Activated T-cell treated with anti-CD3 and anti-CD28 coated beads, Interleukin-2, amount 50 U/mL, for 1 hour (primary cell): ENCODE measurements at places on chromosomes 11 and 22.
A peak's percentile ranks its signal among the peaks of the same experiment; 100 is the strongest.

DNA sequence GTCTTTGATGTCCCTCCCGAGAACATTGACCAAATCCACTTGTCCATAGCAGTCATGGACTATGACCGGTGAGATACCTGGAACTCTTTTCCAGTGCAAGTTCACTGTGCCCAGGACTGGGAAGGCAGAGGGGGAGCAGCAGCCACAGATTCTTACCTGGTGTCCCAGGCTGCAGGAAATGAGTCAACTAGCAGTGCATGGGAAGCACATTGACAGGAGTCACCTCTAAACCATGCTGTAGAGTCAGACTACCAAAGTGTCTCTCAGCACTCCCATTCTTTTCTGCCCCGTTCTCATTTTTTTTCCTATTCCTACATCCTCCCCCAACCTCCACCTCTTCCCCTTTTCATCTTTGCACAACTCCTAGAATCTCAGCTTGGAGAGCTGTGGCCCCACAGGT is 67.2 kb upstream of the OLFML1 start:
- DNase-seq = no peak

DNA sequence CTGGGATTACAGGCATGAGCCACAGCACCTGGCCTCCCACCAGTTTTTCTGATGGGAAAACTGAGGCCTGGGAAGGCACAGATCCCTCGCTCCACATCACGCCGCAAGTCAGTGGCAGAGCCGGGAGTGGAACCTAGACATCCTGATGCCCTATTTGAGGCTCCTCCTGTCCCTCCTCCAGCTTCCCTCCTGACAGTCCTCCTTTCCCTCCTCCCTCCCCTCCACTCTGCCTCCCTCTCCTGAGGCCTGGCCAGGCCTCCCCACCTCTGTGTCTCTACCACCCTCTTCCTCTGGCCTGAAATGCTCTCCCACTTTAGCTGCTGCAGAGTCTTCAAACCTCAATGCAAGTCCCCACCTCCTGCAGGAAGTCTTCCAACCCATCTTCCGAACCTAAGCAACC is 13.3 kb upstream of the TP53I11 start:
- no peak for DNase-seq

DNA sequence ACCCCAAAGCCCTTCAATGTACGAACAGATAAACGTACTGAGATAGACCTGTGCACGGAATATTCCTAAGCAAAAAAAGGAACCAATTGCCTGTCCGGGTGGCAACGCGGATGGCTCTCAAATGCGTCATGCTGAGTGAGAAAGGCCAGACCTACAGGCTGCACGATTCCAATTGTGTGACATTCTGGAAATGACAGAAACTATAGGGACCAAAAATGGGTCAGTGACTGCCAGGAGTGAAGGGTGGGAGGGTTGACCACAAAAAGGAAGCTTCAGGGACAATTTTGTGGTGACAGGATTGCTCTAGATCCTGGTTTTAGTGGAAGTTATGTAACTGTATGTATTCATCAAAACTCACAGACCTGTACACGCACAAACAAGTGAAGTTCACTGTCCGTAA is 24.0 kb upstream of the SYT8 start:
- no peak for DNase-seq

DNA sequence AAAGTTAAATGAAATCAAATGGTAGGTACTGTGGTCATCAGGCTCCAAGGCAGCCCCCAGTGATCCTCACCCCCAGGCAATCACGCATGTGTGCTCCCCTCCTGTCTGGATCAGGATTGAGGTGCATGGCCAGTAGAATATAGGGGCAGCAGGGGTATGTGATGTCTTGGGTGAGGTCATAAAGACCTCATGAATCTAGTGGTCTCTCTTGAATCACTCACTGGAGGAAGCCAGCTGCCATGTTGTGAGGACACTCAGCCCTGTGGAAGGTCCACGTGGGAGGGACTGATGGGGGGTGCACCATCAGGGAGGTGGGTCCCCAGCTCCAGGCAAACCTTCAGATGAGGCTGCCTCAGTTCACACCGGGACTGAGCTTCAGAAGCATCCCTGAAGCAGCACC is 6.8 kb upstream of the IL17REL start:
- DNase-seq = peak; percentile 22

DNA sequence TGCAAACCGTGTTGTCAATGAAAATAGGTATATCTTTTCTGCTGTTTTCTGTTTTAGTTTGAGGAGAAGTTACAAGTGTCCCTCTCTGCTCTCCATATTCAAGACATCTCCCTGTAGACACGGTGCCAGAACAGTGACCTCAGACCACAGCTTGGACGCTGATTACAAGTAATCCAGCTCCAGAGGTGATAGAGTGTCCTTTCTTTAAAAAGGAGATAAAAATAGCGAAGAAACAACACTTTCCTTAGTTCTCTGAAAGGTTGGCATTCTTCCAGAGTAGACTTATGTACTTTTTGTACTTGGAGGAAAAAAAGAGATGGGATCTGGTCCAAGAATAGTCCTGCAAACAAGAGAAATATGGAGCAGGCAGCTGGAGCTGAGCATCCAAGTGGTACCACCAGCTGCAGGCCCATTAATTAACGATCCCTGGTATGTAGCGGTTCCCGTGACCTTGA is 43.0 kb upstream of the WT1 start:
- DNase-seq = no peak

GRCh38 chr11:58075781-58076180 is 45.0 kb downstream of the OR6Q1 start:
- no peak for DNase-seq

DNA sequence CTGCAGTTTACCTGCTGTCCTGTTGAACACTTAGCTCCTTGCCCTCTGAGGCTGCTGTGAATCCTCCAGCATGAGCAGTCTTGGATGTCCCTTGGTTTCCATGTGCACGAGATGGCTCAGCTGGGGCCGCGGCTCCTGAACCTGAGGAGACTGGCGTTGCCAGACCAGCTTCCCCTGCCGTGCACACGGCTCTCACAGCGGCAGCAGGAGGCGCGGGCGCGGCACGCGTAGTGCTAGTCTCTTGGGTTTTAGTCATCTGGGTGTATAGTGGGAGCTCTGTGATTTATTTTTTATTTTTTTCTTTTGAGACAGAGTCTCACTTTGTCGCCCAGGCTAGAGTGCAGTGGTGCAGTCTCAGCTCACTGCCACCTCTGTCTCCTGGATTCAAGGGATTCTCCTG is 54.8 kb downstream of the MUC6 start:
- DNase-seq = no peak

- no peak for DNase-seq
Observed at GRCh38 chr11:13207665-13208594, 69.7 kb upstream of the BMAL1 start.

DNA sequence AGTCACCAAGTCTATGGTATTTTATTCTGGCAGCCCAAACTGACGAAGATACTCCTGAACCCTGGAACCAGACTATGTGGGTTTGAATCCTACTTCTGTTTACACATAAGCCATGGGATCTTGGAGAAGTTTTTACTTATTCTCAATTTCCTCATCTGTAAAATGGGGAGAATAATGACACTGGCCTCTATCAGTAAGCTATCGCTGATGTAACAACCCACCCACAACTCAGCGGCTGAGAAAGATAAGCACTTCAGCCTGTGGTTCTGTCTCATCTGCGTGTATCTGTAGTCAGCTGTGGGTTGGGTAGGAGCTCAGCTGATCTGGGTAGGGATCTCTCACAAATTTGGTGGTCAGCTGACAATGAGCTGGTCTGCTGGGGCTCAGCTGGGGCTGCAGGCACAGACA is 68.0 kb upstream of the ALX4 start:
- no peak for DNase-seq

DNA sequence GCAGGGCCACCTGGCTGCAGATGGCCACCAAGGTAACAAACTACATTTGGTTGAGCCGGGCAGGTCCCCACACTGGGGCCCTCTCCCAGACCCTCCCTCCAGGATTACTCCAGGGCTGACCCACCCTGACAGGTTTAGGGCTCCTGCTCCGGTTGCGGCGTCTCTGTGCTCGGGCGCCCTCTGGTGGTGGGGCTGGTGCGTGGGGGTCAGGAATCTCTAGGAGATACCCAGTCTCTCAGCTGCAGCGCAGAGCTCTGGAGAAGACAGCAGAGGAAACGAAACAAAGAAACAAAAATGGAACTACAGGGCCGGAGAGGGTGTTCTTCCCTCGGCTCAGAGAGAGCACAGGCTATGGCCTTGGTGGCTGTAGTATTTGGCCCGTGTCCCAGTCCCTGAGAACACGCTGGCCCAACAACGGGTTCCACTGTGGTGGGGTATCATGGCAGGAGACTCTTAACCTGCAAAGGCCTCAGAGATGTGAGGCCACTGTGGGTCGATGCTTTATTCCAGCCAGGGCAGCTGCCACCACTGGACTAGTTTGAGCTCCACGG is 2.4 kb downstream of the C11orf96 start:
- peak; percentile 57 for DNase-seq

DNA sequence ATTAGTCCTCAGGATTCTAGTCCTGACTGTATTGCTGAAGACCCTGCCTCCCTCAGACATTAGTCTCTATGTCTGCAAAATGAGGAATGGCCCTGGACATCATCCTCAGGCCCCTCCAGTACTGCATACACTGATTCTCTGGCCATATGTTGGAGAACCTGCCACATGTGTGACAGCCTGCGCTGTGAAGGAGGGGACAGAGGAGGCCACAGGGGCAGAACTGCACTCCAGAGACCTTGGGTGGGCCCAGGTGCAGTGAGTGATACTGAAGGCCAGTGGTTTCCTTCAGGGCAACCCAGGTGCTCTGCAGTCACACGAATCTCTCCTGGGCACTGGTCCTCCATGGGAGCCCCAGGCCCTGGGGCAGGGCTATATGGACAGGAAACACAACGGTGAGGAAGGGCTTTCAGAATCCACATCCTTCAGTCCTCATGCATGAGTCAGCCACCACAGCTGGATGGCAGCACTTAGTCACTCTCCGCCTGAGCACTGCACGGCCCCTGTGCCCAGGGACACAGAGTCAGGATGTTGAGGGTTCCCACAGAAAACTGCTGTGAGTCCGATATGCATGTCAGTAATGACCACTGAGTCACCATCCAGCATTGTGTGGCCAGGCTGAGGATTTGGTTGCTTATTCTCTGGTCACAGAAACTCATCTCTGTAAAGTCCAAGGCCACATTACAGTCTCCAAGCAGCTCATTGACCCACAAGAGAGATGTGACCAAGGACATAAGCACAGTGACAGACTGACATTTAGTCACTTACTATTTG is 39.7 kb downstream of the ME3 start:
- DNase-seq = no peak

DNA sequence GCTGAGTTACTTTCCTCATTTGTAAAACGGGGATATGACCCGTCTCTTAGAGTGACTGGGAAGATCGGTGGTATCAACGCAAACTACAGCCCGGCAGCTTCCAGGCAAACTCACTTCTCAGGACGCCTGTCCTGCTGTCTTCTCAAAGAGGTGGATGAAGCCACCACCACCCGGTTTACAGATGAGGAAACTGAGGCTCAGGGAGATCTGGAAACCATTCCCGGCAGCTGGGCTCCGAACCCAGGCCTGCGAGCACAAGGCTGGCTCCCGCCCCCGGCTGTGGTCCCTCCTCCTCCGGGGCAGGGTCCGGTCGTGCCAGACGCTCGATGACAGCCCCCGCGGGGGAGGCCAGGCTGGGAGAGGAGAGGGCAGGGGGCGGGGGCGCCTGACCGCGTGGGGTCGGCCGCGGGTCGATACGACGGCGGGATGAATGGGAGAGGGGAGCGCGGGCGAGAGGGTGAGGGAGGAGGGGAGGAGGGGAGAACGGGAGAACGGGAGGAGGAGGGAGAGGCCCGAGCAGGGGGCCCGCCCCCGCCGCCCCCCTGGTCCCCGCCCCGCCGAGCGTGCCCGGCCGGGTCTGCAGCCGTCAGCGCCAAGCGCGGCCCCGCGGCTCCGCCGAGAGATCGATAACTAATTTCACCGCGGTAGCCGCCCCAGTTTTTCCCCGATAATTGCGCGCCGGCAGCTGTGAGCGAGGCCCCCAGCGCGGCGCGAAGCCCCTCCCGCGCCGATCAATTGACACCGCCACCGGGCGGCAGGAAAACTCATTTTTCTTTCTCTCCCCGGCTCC is 14.0 kb downstream of the IGLL1 start:
- no peak for DNase-seq

DNA sequence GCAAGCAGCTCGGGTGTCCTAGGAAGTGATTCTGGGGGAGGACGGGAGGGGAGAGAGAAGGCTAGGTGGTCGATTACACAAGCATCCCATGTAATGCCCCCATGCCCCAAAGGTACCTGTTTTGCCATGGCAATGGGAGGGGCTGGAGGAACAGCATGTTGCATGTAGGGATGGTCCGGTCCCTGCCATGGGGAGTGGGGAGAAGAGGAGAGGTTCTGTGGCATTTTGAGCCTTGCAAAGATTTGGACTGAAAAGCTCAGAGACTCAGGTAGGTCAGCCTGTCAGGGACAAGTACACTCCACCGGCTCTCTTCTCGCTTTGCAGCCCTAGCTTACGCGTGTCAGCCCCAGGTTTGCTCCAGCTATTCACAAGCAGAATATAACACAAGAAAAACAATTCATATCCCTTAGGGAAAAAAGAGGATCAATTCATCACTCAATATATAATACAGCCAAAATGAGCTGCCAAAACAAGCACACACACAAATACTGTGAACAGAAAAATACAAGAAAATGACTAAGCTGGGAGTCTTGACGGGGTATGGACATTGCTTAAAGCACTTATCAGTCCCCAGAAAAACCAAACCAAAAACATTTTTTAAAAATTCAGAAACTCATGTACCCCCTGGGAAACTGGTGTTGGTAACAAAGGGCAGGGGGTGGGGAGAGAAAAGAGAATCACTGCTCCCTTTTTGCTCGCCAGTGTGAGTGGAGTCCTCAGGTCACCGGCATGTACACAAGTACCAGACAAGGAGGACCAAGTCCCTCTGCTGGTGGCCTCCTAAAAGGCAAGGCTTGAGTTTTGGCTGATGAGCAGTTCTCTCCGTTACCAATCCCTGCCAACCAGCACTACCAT is 21.6 kb downstream of the APOL5 start:
- no peak for DNase-seq

- no peak for DNase-seq
Observed at GRCh38 chr11:30830681-30831080, 244.5 kb upstream of the MPPED2 start.

DNA sequence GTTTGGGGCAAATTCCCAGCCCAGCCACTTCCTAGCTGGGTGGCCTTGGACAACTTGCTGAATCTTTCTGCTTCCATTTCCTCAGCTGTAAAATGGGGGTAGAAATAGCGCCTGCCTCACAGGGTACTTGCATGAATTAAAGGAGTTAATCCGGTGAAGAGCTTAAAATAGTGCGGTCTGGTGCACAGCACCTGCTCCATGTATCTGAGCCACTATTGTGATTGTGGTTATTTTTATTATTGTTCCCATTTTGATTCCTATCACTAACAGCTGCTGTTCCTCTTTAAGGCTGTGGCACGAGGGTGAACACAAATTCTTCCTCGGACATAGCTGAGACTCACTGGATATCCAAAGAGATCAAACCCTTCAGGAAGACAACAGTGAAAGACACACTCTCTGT is 46.9 kb upstream of the TP53I11 start:
- DNase-seq = no peak

GRCh38 chr11:116137753-116138152 is 633.5 kb upstream of the CADM1 start:
- DNase-seq = no peak

DNA sequence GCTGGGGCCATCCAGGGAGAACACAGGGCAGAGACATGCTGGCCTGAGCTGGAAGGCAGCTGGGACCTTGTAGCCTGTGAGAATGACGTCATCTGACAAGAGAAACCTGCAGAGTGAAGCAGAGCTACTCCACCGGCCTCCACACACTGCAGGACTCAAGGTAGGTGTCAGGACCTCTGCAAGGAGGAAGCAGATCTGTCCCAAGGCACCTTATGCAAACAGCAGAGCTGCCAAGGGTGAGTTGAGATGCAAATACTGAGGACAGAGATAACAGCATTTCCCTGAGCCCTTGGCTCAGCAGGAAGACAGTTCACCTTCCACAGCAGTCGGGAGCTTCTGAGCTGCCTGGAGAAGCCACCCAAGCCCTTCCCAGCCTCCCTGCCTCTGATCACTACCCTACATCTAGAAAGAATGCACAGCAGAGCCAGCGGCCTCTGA is 51.9 kb upstream of the IGSF9B start:
- no peak for DNase-seq
